Hematopoietic multipotent progenitor cell treated with erythropoietin and hydrocortisone succinate and interleukin-3 and kit ligand, for 17 days (in vitro differentiated cells): ENCODE measurements at places on chromosomes 13 and 19.

- DNase-seq, result no peak
Observed at GRCh38 chr13:108681986-108682575, 52.7 kb downstream of the MYO16 start.

- no peak for DNase-seq
Observed at GRCh38 chr19:39389631-39390414, 1.1 kb downstream of the PAF1 start.

DNA sequence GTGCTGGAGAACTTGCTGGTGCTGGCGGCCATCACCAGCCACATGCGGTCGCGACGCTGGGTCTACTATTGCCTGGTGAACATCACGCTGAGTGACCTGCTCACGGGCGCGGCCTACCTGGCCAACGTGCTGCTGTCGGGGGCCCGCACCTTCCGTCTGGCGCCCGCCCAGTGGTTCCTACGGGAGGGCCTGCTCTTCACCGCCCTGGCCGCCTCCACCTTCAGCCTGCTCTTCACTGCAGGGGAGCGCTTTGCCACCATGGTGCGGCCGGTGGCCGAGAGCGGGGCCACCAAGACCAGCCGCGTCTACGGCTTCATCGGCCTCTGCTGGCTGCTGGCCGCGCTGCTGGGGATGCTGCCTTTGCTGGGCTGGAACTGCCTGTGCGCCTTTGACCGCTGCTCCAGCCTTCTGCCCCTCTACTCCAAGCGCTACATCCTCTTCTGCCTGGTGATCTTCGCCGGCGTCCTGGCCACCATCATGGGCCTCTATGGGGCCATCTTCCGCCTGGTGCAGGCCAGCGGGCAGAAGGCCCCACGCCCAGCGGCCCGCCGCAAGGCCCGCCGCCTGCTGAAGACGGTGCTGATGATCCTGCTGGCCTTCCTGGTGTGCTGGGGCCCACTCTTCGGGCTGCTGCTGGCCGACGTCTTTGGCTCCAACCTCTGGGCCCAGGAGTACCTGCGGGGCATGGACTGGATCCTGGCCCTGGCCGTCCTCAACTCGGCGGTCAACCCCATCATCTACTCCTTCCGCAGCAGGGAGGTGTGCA, 587 bp downstream of the S1PR4 start:
- peak; percentile 18 for DNase-seq

GRCh38 chr13:72760189-72760588, 21.5 kb downstream of the DIS3 start:
- no peak for DNase-seq

DNA sequence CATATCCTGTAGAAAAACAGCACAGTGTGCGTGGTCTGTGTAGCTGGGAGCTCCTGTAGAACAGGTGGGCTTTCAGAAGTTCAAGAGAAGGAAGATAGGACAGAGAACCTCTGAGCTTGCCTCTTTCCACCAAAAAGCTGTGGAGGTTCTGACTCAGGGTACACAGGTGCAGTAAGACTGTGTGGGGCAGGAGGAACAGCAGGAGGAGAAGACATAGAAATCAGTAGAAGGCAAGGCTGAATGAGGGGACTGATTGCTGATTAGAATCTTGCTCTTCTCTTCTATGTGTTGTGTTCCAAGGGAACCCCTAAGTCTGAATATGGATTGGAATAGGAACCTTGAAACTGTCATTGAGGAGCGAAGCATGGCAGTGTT, 122.7 kb downstream of the AKAP11 start:
- no peak for DNase-seq

- no peak for DNase-seq
Observed at GRCh38 chr13:103883698-103884097, 817.5 kb upstream of the SLC10A2 start.

DNA sequence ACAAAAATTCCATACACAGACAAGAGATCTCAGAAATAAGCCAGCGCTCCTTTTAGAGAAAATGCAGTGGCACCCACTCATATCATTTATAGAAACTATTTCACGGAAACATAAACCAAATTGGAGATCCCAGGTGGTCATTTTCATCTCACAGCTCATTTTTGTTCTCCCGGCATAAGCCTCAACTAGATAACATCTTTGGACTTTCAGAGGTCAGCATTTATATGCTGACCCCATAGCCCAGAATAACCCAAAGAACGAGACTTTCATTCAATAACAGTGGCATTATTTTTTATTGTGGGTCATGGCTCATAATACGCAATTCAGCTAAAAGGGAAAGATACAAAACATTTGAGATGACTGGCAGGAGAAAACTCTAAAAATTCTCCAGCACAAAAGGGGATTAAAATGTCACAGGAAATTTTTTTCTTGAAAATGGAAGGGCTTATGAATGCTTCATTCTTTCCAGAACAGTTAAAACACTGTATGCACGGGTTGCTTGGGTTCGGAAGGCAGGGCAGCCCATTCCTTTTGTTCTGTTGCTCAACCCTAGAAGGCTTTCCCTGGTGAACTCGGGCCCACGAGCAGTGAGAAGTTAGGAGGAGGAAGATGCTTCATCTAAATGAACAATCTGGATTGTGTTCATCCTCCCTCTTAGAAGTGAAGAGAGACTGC, 24.0 kb downstream of the STARD13 start:
- no peak for DNase-seq

- no peak for DNase-seq
Observed at GRCh38 chr13:112032186-112032993, 34.6 kb upstream of the SOX1 start.

DNA sequence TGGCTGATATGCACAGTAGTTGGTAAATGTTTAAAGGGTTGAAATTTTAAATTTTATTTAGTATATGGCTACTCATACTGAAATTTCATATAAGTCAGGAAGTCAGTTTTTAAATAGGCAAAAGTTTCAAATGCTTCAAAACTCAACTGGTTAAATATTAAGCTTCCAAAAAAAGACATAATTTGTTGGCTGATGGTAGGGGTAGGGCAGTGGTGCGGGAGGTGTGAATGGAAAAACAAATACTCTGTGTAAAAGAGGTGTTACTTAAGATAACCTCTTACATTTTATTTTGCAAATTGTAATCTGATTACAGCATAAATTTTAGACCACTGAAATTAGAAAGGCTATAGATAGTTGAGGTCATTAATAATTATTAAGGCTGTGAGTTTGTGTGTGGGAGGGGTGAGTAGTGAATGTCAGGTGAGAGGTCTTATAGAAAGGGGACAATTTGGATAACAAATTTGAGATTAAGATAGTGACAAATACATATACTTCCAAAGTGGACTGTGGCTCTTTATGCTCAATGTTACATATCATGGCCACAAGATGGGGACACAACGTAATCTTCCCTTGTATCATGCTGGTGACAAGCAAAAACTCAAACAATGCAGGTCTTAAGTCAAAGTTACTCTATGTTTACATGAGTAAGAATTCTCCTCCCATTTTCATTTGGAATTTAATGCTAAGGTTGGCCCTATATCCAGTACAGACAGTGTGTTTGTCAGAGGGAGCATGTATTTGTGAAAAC, 36.6 kb upstream of the OXGR1 start:
- no peak for DNase-seq

DNA sequence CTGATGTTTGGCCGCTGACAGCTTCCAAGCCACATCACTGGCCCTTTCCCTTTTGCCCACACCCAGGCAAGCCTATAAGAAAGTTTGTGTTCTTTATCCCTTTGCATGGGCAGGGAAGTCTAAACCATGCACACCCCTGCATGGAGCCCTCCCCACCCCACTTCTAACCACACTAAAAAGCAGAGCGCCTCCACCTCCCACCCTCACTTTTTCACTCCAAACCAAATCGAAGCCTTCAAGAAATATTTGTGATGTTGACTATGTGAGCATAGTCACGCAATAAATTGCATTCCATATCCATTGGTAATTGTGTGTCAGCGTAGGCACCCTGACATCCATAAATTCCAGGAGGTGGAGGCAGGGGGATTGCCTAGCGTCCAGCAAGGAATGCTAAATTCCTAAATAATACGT, 104.4 kb upstream of the LSM14A start:
- no peak for DNase-seq

GRCh38 chr13:30382836-30383525, 39.3 kb upstream of the UBE2L5 start:
- no peak for DNase-seq
